ENCODE measurements at places on chromosomes 6 and 20.

DNA sequence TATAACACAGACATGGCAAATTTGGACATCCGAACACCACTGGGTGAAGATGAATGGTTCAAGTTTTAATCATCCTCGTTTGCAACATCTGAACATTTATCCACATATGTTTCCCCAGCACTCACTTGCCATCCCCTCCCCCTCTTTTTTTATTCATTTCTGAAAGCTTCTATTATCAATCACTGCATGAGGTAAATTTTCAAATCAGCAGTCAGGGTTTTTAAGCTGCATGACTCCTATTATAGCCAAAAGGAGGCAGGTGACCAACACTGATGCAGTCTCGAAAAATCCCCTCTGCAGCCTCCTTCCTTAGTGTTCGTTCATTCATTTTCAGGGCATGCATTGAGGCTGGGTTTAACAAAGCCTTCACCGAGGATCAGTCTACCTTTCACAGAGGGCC is 530.8 kb upstream of the JARID2 start:
- DNase-seq, result no peak

DNA sequence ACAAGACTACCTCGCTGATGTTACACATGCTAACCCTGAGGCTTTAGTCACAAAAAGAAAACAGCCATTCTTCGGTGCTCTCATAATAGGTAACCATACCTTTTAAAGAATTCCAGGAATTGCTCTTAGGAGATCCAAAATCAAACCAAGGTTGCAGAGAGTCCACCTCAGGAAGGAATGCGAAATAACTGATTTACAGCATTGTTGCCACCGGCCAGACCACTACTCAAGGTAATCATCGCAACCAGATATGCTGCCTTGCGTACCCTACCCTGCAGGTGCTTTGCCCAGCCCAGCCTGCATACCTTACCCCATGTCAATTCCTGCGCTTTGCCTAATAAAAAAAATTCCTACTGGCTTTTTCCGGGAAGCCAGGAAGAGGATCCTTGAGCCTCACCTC is 27.0 kb downstream of the NUP153 start:
- no peak for DNase-seq

GRCh38 chr6:19479551-19479950 is 357.6 kb upstream of the ID4 start:
- no peak for DNase-seq

DNA sequence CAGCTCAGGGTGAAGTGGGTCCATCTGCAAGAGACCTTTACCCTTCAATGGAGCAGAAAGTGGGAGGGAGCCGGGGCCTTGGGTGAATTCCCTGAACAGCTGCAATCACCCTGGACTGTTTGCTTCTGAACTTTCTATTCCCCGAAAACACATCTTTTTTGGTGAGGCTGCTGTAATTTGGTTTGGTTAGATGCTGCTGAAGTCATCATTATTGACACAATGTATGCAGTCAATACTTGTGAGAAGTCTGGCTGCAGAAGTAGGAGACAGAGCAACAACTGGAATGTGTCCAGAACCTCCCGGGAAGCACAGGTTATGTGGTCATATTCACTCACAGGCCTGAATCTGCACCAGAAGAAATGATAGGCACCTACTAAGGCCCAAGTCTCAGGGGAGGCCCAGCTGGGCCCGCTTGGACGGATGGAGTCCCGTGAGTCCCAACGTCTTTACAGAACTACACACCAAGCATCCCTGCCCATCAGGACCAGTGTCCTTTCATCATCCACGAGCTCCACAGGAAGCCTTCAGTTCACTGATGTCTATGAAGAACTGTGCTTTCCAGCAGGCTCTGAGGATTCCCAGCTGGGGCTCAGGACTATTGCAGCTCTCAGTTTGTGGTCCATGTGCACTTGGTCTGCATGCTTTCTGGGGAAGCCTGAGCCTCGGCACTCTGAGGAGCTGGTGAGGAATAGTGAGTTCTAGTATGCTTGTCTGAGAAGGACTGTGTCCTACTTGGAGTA is 177.6 kb downstream of the THBS2 start:
- no peak for DNase-seq

- no peak for DNase-seq
These were observed 17.1 kb upstream of the MMP9 start for GRCh38 chr20:45991616-45992015.

DNA sequence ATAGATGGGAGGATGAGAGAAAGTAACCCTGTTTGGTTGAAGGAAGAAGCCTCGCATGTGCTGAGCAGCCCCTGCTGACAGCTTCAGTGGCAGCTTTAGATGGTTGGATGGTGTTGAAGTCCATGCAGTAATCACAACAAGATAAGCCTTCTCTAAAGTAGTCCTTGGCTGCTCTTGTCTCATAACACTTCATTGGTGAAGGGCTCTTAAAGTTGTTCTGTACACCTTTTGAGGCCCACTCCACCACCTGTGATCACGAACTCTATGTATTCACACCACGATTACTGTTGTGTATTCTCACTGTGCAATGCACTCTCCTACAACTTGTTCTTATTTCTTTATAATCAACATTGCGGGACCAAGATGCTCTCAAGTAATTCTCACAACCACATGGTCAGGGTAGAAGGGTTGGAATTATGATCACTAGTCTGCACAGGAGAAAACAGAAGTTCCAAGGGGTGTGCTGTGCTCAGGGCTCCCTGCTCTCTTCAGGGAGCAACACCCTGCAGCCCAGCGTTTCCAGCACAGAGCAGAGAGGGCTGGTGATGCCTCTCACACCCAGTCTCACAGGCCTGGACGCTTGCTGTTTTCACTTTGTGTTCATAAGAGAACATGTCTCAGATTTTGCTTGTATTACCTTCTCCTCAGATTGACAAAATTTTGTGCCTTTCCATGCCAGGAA is 294.4 kb downstream of the SMOC2 start:
- DNase-seq, result no peak

DNA sequence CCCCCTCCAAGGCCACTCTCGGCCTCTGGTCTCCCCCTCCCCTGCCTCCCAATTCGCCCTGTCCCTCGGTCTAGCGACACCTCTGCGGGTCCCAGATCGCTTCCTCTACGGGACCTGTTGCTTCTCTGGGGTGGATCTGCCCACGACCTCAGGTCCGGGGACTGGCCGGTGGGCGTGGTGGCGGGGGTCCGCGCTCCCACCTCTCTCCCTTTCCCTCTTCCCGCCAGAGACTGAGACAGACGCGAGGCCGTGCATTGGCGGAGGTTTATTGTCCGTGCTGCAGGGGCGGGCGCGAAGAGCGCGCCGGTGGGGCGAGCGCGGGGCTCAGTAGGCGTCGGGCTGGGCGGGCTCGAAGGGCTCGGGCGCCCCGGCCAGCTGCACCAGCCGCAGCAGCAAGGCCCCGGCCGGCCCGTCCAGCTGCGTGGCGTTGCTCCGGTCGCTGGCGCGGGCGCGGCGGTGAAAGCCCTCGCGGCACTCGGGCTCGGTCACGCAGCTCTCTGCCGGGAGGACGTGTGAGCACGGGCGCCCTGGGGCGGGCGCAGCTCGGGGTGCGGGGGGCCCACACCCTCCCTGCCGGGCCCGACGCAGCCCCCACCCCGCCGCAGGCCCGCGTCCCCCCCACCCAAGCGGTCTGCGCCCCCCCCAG is 2.1 kb downstream of the AVP start:
- no peak for DNase-seq

DNA sequence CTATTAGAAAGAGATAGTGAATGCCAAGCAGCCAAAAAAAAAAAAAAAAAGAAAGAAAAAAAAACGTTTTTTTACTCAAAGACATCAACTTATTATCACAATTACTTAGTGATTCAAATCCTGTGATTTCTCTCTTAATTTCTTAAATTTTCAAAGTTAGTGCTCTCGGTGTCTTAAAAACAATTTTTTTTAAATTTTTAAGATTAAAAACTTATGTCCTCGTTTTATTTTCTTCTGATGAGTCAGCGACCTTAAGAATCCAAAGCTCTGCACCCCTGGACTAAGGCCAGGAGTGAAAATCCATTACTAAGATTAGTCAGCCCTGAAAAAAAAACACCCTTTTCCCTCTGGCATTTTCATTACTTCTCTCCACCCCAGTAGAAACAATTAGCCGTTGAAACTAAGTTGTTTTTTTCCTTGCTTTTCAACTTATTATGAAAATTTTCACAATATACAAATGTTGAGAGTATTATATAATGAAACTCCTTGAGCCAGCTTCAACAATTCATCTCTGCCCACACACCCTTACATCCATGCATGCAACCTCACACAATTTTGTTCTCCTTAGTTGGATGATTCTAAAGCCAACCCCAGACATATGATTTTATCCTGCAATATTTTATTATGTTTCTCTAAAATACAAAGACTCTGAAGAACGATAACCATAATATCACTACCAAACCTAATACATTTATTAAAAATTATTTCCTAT is 85.6 kb upstream of the CARMIL1 start:
- DNase-seq, result no peak

DNA sequence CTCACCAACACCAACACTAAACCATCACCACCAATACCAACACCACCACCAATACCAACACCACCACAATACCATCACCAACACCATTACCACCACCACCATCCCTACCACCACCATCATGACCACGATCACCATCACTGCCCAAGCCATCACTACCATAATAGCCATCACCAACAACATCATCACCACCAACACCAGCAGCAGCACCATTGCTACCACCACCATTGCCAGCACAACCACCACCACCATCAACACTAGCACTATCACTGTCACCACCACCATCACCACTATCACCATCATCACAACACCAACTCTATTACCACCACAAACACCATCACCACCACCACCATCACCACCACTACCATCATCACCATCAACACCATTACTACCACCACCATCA is 53.0 kb downstream of the TMEM242 start:
- no peak for DNase-seq

DNA sequence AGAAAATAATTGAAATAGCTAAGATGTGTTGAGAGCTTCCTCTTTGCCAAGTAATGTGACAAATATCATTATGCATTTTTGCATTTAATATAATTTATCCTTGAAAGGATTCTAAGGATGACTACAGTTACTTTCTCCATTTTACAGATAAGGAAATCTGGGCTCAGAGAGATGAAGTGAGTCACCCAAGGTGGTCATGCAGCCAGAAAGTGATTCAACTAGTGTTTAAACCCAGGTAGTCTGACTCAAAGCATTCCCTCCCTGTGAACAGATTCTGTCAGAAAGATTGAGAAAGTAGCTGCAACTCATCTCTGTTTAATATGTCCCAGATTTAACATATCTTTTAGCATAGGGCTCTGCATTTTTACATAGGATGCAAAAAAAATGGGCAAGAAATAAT is 28.1 kb downstream of the NRSN1 start:
- DNase-seq, result no peak

DNA sequence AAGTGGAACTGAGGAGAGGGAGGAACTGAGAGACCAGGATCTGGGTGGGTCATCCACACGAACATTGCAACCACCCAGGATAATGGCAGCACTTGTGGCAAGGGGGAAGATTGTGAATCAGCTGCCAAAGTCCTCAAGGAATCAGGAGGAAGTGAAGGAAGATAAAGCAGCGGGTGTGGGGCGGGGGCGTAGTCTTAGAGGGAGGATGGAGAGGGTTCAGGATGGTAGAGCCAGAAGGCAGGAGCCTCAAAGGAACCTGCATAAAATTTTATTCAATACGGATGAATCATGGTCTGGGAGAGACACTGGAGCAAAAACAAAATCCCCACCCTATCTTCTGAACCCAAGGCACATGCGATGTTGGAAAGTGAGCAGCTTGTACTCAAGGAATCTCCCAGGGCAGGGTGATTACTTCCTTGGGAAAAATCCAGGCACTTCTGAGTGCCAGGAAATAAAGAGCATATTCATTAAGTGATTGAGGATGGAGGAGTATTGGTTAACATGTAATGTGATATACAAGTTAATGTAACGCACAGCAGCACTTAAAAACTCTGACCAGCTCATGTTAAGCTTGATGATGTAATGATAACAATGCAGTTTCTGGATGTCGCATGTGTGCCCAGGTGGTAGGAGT is 82.0 kb upstream of the B3GAT2 start:
- no peak for DNase-seq

- DNase-seq, result no peak
These were observed 53.8 kb downstream of the PCNA start for GRCh38 chr20:5065879-5066383.

DNA sequence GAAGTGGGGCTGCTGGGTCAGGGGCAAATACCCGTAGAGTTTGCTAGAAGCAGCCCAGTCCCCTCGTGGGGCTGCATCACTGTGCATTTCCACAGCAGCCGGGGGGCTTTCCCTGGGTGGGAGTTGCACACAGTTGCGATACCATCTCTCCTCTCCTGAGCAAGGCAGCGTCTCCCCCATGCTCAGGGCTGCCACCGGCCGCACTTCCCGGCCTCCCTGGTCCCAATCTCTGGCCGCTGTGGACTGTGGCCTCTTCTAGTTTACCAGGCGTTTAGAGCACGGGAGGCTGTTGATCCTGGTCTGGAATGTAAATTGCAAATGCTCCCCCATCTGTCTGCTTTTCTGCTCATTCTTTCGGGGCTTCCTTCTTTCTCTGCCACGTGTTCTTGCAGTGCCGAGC is 31.1 kb downstream of the OSBPL2 start:
- DNase-seq, result no peak

DNA sequence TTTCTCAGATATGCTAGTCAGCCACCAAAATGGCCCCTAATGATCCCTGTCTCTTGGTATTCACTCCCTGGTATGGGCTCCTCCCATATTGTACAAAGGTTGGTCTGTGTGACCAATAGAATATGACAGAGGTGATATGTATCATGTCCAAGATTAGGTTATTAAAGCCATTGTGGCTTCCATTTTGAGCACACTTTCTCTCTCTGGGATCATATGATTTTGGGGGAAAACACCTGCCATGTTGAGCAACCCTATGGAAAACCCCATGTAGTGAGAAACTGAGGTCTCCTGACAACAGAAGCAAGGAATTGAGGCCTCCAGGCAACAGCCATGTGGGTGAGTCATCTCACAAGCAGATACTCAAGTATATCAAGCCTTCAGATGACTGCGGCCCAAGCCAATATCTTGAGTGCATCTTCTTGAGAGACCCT is 7.1 kb upstream of the ZNF318 start:
- DNase-seq, result no peak

DNA sequence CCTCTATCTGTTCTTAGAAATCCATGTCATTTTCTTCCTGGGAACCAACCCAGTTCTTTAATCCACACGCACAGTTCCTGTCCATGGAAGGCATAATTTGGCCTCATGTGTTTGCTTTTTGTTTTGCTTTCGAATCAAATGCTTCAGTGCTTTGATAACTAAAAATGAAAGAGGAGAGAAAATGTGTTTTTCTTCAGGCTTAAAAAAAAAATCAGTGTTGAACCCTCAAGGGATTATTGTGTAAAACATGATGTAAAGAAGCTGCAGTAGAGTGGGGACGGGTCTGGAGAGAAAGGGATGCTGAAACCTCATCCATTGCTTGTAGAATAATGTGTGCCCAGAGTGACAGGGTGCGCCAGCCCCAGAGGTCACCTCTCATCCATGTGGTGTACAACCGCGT is 197.5 kb upstream of the JARID2 start:
- DNase-seq, result no peak

GRCh38 chr6:128519132-128519930 is 1.1 kb downstream of the PTPRK start:
- DNase-seq, result no peak

GRCh38 chr6:142725024-142725770 is 219.8 kb downstream of the HIVEP2 start:
- DNase-seq, result no peak
